ENCODE measurements at places on chromosomes 6 and 20.

- no peak for DNase-seq
Observed at GRCh38 chr6:20564777-20565176, 30.5 kb downstream of the CDKAL1 start.

DNA sequence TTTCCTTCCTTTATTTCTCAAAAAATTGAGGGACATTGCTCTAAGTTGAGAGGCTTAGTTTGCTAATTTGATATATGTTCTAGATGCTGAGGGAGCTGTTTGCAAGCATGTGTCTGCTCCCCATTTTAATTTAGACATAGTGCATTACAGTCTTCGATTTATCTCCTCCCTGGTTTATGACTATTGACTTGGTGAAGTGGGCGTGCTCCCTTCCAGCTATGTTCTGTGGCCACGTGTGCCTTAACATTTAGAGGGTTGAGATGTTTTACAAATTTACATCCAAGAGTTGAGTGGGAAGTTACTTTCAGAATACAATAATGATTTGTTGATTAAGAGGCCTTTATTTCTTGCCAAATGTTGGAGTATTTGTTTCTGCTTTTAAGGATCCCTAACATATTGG lies 48.2 kb downstream of the KLHL32 start:
- no peak for DNase-seq

DNA sequence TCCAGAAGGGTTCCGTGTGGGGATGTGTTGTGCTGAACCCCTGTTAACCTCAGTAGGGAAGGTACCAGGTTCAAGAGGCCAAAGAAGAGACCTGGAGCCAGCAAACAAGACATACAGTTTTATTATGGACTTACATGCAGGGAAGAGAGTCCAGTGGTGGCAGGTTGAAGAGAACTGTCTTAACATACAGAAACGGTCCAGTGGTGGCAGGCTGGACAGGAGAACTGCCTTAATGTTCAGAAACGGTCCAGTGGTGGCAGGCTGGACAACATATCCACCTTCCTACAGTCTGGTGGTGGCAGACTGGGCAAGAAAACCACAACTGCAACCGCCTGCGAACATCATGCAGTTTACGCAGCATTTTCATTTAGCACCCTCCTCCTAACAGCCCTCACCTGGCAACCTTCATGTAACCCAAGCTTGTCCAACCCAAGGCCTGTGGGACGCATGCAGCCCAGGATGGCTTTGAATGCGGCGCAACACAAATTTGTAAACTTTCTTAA lies 75.9 kb downstream of the PHACTR3 start:
- DNase-seq, result no peak

DNA sequence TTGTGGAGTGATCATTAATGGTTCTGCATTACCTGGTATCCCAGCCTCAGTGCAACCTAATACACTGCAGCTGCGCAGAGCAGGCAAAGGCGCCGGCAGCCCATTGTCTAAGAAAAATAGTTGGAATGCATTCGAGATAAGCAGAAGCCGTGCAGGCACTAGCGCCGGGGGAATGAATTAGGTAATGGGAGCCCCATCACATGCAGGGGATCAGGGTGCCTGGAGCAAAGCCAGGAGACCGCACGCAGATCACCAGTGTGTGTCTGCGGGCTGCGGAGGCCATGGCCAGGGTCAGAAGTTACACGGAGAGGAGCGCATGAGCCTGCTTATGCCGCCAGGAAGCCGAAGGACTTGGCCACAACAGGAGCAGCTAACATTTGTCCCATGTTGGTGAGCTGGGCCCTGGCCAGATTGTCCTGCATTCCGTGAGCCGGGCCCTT lies 156.8 kb downstream of the DLL1 start:
- no peak for DNase-seq

DNA sequence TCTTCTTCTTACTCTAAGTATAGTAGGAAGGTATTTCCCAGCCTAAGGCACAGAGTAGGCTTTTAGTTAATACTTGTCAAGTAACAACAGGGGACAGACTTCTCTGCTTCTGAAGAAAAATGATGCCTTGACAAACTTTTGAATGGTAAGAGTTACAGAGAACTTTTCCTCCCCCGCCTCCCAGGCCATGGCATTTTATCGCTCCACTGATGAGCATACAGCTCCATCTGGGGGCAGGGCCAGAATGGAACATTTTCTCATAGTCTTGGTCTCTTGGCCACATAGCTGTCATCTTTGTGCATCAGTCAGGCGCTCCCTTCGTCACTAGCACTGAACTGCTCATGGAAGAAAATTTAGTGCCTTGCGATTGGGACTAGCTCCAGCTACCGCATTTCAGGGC lies 1066.8 kb upstream of the CITED2 start:
- DNase-seq, result no peak

- DNase-seq, result no peak
Observed at GRCh38 chr20:46575937-46576461, 25.5 kb upstream of the OCSTAMP start.

DNA sequence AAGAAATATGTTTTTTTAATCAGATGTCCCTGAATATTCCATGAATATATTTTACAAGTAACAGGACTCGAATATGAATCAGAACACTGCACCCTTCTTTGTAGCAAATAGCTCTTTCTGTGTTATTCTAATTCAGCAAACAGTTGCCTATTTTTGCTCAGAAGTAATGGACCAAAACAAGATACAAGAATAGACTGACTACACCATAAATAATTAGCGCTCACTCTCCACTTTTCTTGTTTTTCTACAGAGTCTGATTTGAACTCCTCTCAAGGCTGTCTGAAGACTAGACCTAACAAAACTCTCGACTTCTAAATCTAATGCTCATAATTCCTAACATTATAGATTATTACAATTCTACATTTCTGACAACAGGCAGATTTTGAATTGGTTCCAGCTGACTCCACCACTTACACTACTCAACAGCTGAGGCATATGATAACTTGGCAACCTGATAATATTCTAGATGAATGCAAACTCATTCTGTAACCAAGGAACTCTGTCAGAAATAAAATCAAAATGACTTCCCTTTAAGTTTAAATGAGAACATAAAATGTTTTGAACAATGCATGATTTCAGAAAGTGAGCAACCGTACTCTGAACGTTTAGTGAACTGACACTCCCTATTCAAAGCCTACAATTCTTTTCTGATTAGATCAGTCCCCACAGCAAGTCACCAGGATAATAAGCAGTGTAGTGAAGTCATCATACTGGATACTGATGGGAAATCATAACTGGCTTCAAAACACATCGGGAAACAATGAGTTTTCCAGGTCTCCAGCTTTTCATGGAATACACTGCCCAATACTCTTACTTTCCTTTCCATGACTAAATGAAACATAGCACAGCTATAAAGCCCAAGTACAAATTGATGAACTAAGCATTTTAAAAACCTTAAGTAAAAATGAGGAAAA lies 114.2 kb upstream of the BEND6 start:
- DNase-seq, result peak; percentile 73

GRCh38 chr6:83976871-83977270 lies 56.7 kb upstream of the MRAP2 start:
- DNase-seq, result peak; percentile 40

DNA sequence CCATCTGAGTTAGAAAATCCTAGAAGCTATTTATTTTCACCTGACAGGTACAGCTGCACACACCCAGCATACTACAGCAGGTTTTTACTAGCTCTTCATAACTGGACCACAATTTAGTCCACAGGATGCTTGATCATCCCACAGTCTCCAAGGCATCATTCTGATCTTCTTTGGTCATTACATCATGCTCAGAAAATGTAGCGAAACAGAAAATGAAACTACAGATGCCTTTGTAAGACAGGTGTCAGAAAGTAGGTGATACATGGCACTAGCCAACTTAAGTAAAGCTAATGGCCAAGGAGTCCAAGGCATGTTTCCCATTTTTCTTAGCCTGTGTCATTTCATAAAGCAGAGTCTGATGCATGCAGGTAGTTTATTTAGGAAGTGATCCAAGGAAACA lies 102.3 kb downstream of the HTR1B start:
- no peak for DNase-seq

- no peak for DNase-seq
Observed at GRCh38 chr6:138785980-138786379, 9.9 kb upstream of the ECT2L start.

- no peak for DNase-seq
Observed at GRCh38 chr20:62752671-62753501, 43.4 kb upstream of the MRGBP start.

DNA sequence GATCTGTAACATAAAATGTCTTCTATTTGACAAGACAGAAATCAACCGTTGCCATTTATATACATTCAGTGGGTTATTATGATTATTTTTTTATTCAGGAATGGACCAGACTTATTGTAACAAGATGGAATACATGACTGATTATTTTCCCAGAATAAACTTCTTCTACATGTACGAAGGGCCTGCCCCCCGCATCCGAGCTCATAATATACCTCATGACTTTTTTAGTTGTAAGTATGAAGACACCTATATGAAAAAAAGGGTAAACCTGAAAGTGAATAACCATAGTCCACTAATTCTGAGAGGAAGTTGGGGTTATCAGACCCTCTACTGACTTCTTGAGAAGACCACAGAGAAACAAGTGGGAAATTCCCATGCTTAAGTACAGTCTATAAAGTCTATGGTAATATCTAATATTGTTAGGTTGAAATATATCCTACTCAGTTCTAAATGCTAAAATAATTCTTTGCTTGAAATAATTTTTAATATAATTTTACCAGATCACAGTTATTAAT lies 15.9 kb downstream of the OR2A4 start:
- no peak for DNase-seq

DNA sequence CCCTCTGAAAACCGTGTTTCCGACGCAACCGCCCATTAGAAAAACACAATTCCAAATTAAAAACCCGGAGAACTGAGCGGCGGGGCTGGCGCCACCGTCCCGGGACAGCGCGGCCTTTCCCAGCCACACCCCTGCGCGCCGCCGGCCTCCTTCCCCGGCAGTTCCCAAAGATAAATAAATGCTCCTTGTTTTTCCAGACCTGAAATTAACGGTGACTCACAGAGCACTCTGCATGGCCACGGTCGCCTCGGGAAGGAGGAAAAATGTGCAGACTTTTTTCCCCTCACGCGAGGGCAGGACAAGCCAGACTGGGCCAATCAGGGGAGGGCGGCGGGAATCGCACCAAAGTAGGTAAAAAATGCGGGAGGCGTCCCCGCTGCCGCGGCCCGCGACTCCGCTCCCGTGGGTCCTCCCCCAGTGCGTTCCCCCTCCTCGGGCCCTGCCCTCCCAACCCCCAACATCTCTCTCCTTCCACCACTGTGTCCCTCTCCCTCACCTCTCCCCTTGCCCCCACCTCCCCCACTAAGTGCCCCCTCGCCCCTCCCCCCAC lies 828 bp upstream of the DSTN start:
- DNase-seq, result peak; percentile 96

DNA sequence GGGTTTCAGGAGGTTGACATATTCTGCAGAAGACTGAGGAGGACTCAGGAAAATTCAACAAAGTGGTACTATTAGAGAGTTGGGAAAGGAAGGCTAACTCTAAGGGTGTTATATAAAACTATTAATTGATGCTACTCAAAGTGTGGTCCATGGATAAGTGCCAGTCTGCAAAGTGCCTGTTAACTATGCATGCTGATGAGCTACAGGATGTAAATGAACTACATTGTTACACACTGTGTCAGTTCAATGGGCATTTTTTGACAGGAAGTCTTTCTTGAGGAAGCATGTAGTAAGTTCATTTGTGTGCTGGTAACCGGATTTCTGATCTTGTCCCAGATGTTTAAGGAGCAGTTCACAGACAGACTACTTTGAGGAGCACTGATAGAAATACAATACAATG lies 75.6 kb downstream of the KLHL32 start:
- DNase-seq, result no peak

DNA sequence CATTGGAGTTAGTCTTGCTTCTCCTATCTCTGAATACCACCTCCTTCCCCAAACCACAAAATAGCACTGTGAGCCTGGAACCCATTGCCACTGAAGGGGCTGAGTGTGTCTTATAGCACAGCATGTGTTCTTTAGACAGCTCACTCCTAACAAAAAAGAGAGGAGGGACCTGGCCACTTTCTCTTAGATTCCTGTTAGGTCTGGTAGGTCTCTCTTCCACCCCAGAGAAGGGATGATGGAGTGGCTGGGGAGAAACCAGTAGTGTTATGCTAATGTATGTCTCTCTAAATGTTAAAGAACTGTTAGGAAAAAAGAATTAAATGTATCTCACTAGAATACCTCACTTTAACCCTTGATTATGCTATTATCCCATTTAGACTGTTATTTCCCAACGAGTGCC lies 340.3 kb downstream of the EPHA7 start:
- no peak for DNase-seq

DNA sequence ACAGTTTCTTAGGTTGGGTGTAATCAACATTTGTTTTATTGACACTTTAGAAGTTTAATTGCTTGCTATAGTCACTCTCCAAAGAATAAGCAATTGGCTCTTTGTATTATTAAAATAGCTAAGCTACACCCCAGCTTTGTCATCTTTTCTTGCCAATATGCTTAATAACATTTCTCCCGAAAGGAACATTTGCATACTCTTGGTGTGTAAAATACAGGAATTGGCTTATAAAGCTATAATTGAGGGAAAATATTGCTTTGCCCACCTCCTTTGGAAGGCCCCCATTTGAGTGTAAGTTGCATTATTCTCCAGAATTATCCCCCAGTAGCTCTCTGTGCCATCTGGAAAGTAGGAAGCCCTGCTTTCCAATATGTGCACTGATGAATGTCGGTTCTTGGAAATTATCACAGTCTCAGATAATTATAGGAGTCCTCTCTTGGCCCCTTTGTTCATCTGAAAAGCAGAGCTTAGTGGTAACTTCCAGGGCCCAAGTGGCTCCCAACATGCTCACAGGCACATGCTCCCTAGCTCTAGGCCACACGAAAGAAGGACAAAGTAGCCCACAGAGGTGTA lies 92.4 kb upstream of the B3GAT2 start:
- DNase-seq, result no peak

GRCh38 chr6:113586413-113587077 lies 270.6 kb upstream of the MARCKS start:
- peak; percentile 46 for DNase-seq

DNA sequence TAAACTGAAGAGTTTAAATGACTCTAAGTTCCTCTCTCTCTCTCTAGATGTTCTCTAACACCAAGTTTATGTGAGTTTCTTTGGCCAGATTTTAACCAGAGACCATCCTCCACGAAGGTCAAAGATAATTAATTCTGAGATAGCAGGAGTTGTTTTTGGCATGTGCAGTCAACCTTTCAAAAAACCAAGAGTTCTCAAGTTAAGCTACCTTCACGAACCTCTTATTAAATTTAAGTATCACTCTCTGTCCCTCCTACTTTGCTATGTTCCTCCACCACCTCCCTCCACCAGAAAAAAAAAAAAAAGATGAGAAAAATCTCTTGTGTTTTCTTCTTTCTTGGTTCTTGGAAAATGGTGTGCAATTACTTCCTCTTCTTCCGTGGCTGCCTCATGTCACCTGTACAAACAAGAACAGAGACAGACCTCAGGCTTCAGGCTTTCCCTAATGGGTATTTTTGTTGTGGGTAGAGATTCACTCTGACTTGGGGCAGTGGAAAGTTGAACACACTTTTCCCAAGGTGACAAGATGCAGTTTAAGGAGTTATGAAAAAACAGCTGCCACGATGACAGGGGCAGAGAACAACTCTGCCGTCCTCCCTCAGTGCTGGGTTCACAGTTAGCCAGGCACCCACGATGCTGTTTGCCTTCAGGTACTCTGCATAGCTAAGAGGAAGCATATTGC lies 64.3 kb downstream of the ADTRP start:
- DNase-seq, result no peak

GRCh38 chr6:146041282-146041681 lies 12.4 kb downstream of the GRM1 start:
- DNase-seq, result peak; percentile 46
